Body of pancreas (tissue), 4 donors: ENCODE measurements at places on chromosomes 12 and 14. TPM values are rescaled to one million over a fixed set of nuclear protein-coding genes. Genes with fewer than 3 reads are reported as not detected.

GRCh38 chr14:66228267-66228970 lies 257.8 kb upstream of the CCDC196 start:
- no peak overlapping the region for H3K4me3 ChIP-seq
- DNase-seq = no peak
- H3K27me3 ChIP-seq = no peaks in the 10 kb centered on the region
- no peaks in the 10 kb centered on the region for H3K36me3 ChIP-seq
- no peak overlapping the region for H3K27ac ChIP-seq
- no peaks in the 10 kb centered on the region for H3K4me1 ChIP-seq

- H3K4me1 ChIP-seq = no peaks in the 10 kb centered on the region
- no peaks in the 10 kb centered on the region for H3K36me3 ChIP-seq
- H3K4me3 ChIP-seq = no peak overlapping the region
- H3K27ac ChIP-seq = no peak overlapping the region
These were observed 180.4 kb upstream of the ATP2B1 start for GRCh38 chr12:89889062-89889461.

DNA sequence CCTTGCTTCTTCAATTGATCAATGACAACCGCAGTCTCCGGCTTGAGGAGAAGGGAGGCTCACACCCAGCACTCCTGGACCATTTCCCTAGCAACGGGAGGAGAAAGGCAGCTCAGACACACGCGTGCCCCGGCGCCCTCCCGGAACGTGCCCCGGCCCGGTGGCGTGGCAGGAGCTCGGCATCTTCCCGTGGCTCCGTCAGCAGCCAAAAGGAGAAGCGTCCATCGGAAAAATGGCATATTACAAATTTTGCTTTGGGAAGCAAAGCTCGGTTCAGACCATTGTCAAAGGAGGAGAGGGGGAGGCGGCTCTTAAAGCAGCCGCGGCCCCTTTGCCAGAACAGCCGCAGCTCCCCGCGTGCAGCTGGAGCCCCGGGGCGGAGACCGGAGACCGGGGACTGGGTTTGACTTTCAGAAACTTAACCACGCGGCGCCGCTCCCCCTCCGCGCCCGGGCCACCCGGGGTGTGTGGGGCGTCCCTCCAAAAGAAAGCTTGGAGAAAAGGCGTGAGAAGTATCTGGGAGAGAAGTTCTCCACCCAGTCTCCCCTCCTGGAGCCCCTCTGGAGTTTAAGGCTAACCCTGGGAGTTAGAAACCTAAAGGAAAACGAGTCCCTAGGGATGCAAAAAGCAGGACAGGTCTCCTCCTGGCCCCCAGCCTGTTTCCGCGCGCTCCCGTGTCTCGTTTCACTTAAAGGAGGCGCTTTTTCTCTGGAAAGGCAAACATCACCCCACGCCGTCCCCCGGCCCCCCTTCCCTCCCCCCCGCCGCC lies 545 bp downstream of the PPFIA2 start:
- H3K4me3 ChIP-seq = no peak overlapping the region
- H3K36me3 ChIP-seq = no peaks in the 10 kb centered on the region
- no peaks in the 10 kb centered on the region for H3K27me3 ChIP-seq
- no peak for DNase-seq
- H3K27ac ChIP-seq = no peak overlapping the region

DNA sequence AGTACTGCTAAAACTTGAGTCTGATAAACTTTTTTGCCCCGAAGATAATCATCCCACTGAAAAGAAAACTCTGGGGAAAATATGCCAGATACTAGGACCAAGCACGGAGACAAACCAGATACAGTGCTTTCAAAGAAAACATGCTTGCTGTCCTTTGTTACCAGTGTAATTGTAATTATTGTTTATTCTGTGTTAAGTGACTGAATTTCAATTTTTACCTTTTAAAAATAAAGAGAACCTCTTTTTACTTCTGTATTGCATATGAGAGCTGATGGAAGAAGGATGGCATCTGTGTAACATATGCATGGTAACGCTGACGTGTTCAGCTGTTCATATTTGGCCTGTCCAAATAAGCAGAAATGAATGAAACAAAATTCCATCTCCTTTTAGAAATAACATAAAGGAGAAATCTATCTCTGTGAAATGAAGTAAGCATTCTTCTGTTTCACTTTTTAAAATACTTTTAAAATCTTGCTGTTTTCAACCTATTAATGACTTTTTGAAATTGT lies 22.5 kb downstream of the SLC35E3 start:
- no peak overlapping the region for H3K4me3 ChIP-seq
- no peak for DNase-seq
- H3K27me3 ChIP-seq = no peaks in the 10 kb centered on the region
- H3K36me3 ChIP-seq = no peaks in the 10 kb centered on the region
- no peaks in the 10 kb centered on the region for H3K4me1 ChIP-seq

- DNase-seq = no peak
- no peaks in the 10 kb centered on the region for H3K27me3 ChIP-seq
- no peaks in the 10 kb centered on the region for H3K36me3 ChIP-seq
- no peaks in the 10 kb centered on the region for H3K4me1 ChIP-seq
- no peak overlapping the region for H3K27ac ChIP-seq
These were observed 445.0 kb downstream of the GXYLT1 start for GRCh38 chr12:41699658-41700057.

Gene NANOG
- total RNA-seq = 0.66 TPM

Gene SCARB1
- total RNA-seq = 16.5 TPM
